ENCODE measurements at places on chromosomes 1 and 21.

DNA sequence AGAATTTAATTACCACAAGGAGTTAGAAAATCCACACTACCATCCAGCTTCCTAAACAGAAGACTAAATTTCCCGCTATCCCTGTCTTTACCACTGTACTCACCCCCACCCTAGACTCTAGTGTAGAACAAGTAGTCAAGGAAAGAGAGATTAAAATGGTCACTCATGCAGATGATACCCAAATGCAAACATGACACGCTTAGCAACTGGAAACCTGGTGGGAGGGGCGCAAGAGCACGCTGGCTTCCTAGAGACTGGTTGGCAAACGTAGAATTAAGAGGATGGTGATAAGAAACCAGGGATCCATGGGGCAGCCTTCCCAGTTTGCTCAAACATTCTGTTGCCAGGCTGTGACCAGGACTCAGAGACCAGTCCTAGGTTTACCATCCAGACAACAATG, 9.9 kb upstream of the LDLRAD1 start:
- no peak for DNase-seq

DNA sequence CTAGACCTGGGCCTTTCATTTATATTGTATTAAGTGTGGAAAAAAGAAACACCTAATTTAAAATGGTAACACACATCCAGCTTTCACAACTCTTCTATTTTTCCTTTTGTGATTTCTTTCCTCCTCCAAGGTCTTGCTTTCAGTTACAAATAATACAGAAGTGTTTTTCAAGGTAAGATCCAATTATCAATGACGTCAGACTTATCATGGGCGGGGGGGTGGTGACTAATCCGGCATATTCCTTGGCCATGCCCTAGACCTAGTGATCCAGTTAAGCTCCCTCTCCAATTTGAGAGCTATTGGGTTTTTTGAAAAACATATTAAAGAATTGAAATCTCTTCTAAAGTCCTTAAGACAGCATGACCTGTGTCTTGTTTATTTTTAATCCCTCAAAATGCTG, 669.9 kb upstream of the NR5A2 start:
- DNase-seq, result no peak

GRCh38 chr21:43599728-43600127, 59.6 kb downstream of the HSF2BP start:
- no peak for DNase-seq

- no peak for DNase-seq
These were observed 30.6 kb downstream of the COL6A1 start for GRCh38 chr21:46012154-46012553.

DNA sequence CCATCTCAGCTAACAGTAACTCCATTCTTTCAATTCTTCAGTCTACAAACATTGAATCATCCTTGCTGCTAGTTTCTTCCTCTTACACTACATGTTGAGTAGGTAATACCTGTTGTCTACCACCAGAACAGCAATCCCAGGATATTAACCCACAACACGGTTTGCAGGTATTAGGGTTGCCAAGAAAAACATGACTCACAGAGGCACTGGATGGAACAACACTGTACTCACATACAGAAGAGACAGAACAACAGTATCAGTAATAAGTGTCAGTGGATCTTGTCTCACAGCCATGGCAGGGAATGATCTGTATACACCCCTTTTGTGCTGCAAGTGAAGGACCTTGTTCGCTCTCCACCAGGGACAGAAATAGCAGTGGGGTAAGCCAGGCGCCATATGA, 212.1 kb downstream of the GPR52 start:
- no peak for DNase-seq
